ENCODE measurements at places on chromosomes 12 and 14. TPM values are rescaled to one million over a fixed set of nuclear protein-coding genes. Genes with fewer than 3 reads are reported as not detected.
A peak's percentile ranks its signal among the peaks of the same experiment; 100 is the strongest.

- H3K4me1 ChIP-seq: peaks cover 31% of the 10 kb centered on the region
- H3K27ac ChIP-seq: no peak overlapping the region
- H3K4me3 ChIP-seq: no peak overlapping the region
- H3K36me3 ChIP-seq: peaks cover 48% of the 10 kb centered on the region
Measured at GRCh38 chr14:23296012-23296777, 6.5 kb downstream of the PPP1R3E start.

GRCh38 chr12:103268831-103269514 lies 226.8 kb downstream of the C12orf42 start:
- H3K27ac ChIP-seq: no peak overlapping the region
- no peaks in the 10 kb centered on the region for H3K27me3 ChIP-seq
- H3K36me3 ChIP-seq: no peaks in the 10 kb centered on the region
- no peak overlapping the region for H3K4me3 ChIP-seq

DNA sequence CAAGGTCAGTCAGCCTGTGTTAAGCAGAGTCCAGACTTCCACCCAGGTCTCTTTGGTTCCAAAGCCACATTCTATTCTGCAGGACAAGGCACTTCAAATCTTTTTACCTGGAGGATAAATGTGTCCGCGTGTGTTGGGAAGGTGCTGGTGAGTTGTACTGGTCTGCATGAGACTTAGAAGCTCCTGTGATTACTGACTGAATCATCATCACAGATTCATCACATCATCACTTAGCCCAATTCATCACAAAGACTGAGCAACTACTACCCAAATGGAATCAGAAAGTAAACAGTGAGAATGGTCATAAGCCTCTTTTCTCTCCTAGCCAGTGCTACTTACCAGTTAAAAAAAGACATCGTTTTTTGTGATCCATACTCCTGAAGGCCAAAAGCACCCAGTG lies 5.3 kb downstream of the SLC15A5 start:
- H3K27me3 ChIP-seq: no peaks in the 10 kb centered on the region
- no peak overlapping the region for H3K4me3 ChIP-seq
- DNase-seq: no peak
- H3K4me1 ChIP-seq: no peaks in the 10 kb centered on the region
- no peak overlapping the region for H3K27ac ChIP-seq

GRCh38 chr12:70251226-70251625 lies 8.0 kb downstream of the CNOT2 start:
- no peak for DNase-seq
- H3K27me3 ChIP-seq: no peaks in the 10 kb centered on the region
- H3K36me3 ChIP-seq: no peaks in the 10 kb centered on the region
- no peak overlapping the region for H3K4me3 ChIP-seq

- no peak for DNase-seq
- no peak overlapping the region for H3K4me3 ChIP-seq
- no peaks in the 10 kb centered on the region for H3K4me1 ChIP-seq
- H3K27ac ChIP-seq: no peak overlapping the region
- no peaks in the 10 kb centered on the region for H3K36me3 ChIP-seq
- H3K27me3 ChIP-seq: no peaks in the 10 kb centered on the region
Measured at GRCh38 chr12:69129564-69129963, 109.8 kb upstream of the CPSF6 start.

DNA sequence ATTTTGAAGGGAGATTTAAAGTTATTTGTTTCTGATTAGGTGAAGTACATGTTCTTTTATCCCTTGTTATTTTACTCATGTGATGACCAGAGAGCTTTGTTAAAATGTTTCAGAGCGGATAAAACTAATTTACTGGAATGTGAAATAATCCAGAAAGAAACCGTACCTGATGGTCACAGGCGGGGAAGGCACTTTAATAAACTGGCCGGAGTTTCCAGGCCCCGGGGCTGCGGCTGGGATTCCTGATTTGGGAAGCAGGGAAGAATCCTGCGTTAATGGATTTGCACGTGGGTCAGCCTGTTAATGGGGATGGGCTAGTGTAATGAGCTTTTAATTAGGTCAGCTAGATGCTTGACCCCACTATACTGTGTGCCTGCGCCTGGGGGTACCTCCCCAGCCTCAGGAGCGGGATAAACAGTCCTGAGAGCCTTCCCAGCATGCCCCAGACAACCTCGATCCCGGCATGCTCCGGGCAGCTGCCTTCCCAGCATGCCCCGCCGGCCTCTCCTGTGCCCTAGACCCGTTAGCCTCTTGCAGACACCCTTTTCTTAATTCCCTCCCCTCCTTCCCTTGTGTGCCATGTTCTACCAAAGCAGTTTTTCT lies 208.6 kb upstream of the CDKN3 start:
- H3K4me1 ChIP-seq: no peaks in the 10 kb centered on the region
- H3K36me3 ChIP-seq: no peaks in the 10 kb centered on the region
- H3K4me3 ChIP-seq: no peak overlapping the region
- no peak overlapping the region for H3K27ac ChIP-seq

DNA sequence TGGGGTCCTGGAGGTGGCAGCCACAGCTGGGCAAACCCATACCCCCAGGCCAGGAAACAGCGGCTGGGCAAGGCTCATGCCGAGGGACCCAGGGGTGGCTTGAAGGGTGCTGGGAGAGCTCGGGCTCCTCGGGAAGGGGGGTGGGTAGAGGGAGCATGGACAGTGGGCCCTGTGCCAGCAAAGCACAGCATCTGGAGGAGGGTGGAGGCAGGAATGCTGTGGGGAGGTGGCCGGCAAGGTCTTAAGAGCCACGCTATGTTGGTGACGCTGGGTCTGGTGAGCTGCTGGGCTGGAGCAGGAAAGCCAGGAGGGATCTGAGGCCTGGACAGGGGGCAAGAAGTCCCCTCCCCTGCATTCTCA lies 48.2 kb upstream of the DLK1 start:
- peaks cover 3% of the 10 kb centered on the region for H3K27me3 ChIP-seq
- H3K4me3 ChIP-seq: no peak overlapping the region
- H3K36me3 ChIP-seq: no peaks in the 10 kb centered on the region
- H3K4me1 ChIP-seq: peaks cover 17% of the 10 kb centered on the region
- peak overlapping the region; percentile 63 for H3K27ac ChIP-seq
- peak; percentile 72 for DNase-seq

DNA sequence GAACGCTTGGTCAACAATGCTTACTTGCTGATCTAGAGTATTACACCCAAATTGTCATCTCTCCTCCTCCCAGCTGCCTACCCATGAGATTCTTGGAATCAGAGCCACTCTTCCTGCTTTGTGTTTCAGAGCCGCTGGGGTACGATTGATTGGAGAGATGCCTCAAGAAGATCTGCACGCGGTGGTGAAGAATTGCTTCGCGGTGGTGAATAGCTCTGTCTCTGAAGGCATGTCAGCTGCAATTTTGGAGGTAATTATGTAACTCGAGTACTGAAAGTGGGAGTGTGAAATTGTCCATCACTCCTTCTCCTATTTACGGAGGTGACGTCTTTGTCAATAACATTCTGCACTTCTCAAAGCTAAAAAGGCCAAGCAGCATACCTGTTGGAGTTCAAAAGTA lies 93.9 kb downstream of the GLT1D1 start:
- no peaks in the 10 kb centered on the region for H3K36me3 ChIP-seq
- no peak overlapping the region for H3K27ac ChIP-seq
- H3K27me3 ChIP-seq: no peaks in the 10 kb centered on the region
- DNase-seq: no peak

- H3K27me3 ChIP-seq: no peaks in the 10 kb centered on the region
- H3K4me3 ChIP-seq: no peak overlapping the region
- no peak for DNase-seq
- H3K4me1 ChIP-seq: no peaks in the 10 kb centered on the region
Measured at GRCh38 chr12:103505371-103506236, 9.8 kb upstream of the C12orf42 start.

DNA sequence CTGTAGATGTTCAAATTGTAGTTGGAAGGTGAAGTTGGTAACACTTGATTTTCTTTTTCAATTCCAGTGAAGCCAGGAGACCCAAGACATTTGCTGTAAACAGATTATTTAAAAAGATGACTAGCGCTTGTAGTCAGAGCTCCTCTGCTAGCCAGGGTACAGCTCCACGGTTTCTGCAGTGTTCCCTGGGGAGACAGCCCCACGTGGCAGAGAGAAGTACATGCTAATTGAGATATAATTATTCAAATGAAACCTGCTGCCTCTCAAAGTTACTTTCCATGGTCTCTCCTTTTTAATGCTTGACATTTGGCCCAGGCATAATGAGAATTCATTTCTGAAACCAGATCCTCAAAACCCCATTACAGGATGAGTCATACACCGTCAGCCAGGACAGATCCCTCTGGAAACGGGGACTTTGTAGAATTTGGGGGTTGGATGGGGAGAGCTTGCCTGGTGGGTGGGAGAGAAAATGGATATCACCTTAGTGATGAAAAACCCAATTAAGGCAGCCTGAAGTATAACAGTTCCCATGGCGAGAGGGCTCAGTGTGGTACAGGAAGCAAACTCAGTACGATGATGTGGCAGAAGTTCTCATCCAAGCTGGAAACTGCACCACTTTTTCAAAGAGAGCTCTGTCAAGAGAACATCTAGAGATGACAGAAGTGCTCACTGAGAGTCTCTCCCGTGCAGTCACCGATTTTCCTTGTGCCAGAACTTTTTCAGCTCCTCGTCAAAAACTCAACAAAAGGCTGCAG lies 637.7 kb upstream of the TMEM132C start:
- DNase-seq: no peak
- H3K36me3 ChIP-seq: no peaks in the 10 kb centered on the region
- H3K27me3 ChIP-seq: no peaks in the 10 kb centered on the region

DNA sequence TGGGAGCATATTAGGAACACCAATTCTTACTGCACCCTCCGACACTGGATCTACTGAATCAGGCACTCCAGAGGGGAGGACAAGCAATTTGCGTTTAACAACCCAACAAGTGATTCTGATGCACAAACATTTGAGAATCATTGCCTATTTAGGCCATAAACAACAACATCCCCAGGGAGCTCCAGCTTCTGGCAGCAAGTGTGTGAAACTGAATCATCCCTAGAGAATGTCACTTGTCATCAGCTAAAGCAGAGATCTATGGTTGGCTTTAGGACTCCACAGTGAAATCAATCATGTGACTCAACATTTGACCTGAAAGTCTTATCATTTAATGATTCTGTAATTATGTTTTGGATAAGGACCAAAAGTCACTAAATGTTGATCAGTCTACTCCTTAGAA lies 505.0 kb upstream of the FLRT2 start:
- no peak overlapping the region for H3K4me3 ChIP-seq
- H3K27ac ChIP-seq: no peak overlapping the region
- H3K27me3 ChIP-seq: no peaks in the 10 kb centered on the region
- H3K36me3 ChIP-seq: no peaks in the 10 kb centered on the region
- no peak for DNase-seq

DNA sequence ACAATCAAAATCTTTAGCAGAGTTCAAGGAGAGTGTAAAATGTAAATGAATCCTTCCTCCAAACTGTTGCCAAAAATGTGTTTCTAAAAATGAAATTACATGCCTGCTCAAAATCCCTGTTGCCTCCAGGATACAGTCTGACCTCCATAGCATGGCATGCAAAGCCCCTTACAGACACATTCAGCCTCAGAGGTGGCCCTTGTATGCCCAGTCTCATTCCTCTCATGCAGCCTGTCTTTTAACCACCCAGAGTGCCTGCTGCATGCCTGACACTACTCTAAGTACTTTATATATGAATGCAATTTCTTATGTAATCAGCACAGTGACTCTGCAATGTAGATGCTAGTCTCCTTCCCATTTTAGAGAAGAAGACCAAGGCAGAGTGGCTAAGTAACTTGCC lies 24.4 kb upstream of the PTPRQ start:
- no peak overlapping the region for H3K27ac ChIP-seq
- DNase-seq: no peak
- H3K4me3 ChIP-seq: no peak overlapping the region
- no peaks in the 10 kb centered on the region for H3K27me3 ChIP-seq

- no peak overlapping the region for H3K4me3 ChIP-seq
- H3K27ac ChIP-seq: no peak overlapping the region
- H3K36me3 ChIP-seq: no peaks in the 10 kb centered on the region
- DNase-seq: no peak
- no peaks in the 10 kb centered on the region for H3K4me1 ChIP-seq
- H3K27me3 ChIP-seq: peaks cover 3% of the 10 kb centered on the region
Measured at GRCh38 chr14:101449114-101449513, 112.2 kb upstream of the DIO3 start.

The ADGRD1 gene
- 2.1 TPM for total RNA-seq

The ADCY4 gene
- 13.9 TPM for total RNA-seq

The DENND5B gene
- total RNA-seq: 13.6 TPM

The SFSWAP gene
- 21.4 TPM for total RNA-seq

The KRT5 gene
- 0.85 TPM for total RNA-seq

Data from psoas muscle (tissue), 8 donors.